NCI-H774 (cell line): ENCODE measurements at places on chromosomes 12 and 14.
A peak's percentile ranks its signal among the peaks of the same experiment; 100 is the strongest.

DNA sequence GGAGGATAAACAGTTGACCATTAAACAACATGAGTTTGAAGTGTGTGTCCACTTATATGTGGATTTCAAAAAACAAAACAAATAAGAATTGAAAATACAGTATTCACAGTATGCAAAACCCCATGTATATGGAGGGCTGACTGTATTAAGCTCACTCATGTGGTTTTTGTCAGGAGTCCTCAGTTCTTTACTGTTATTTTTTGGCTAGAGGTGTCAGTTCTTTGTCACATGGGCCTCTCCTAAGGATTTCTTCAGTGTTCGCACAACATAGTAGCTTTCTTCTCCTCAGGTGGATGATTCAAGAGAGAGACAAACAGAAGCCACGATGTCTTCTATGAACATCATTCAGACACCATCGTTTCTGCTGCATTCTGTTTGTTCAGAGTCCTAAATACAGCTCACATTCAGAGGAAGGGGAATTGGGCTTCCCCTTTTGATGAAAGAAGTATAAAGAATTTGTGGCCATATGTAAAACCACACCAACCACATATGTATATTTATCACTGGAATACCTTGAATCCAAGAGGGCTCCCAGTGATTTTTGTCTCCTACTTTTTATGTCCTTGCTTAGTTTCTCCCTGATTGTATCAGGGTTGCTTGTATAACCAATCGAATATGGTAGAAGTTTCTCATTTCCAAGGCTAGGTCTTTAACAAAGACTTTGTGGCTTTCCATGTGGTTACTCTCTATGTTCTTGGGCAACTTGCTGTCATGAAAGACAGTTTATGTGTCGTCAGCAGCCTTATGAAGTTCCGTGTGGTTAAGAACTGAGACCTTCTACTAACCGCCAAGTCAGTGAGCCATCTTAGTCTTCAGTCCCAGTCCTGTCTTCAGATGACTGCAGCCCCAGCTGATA is 18.9 kb downstream of the MNAT1 start:
- DNase-seq, result no peak

DNA sequence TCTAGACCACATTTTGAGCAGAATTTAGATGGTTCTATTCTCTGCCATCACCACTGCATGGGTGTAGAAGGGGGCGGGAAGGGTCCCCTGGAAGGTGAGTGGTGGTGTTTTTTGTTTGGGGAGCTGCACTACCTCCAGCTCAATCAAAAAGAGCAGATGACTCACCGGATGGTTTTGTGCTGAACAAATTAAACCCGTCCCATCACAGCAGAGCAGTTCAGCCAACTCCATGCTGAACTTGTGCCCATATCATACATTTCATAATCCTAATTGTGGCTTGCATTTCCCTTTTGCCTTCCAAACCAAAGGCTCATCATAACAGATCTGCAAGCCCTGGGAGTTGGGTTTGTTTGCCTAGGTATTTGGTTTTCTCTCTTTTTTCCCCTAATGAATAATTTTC is 53.0 kb upstream of the RPH3A start:
- no peak for DNase-seq

- no peak for DNase-seq
Observed at GRCh38 chr12:129401572-129401971, 502.3 kb downstream of the TMEM132D start.

DNA sequence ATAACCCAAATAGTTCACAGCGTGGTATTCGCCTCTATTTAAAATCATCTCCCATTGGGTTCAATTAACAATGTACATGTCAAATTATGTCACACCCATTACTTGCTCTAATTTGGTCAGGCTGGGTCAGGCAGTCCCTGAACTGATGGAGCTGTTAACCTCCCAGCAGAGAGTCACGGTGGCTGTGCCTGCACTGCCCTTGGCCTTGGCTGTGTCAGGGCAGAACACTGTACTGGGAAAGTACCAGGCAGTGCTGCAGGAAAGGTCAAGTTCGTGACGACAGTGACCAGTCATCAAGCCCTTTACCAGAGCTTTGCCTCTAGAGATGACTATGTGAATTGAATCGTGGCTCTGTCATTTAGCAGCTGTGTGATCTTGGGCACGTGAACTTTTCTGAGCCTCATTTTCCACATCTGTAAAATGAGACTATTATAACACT is 100.0 kb downstream of the ARF6 start:
- no peak for DNase-seq

DNA sequence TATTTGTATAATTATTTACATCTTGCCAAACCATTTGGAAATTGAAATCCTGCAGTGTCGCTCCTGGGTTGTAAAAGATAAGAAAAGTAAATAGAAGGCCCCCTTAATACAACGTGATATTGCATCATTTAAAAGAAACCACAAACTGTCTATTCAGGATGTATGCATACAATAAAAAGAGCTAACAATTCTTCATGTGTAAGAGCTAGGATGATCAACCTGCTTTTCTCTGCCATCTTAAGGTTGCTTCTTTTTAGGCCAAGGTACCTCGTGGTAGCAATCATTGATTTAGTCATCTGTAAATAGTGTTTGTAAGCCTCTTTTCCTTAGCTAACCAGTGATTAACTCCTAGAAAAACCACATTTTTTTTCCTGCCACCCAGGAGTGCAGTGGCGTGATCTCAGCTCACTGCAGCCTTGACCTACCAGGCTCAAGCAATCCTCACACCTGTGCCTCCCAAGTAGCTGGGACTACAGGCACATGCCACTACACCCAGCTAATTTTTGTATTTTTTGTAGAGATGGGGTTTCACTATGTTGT is 3.3 kb upstream of the USP44 start:
- DNase-seq, result no peak

DNA sequence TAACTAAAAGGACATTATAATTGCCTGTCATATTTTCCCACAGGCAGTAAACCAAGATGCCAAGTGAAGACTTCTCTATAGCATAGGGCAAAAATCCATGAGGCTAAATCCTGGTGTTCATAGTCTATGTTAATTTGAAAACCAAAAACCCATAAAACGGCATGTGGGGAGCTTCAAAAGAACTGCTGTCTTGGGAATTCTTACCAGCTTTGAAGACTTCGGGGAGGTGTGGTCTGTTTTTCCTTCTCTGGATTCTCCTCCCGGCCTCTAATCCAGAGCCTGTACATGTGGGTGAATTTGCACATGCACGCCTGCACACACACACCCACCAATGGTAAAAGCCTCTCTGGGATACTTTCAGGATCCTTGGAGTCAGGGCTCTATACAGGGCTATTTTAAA is 61.9 kb upstream of the IFNG-AS1 start:
- DNase-seq, result no peak

DNA sequence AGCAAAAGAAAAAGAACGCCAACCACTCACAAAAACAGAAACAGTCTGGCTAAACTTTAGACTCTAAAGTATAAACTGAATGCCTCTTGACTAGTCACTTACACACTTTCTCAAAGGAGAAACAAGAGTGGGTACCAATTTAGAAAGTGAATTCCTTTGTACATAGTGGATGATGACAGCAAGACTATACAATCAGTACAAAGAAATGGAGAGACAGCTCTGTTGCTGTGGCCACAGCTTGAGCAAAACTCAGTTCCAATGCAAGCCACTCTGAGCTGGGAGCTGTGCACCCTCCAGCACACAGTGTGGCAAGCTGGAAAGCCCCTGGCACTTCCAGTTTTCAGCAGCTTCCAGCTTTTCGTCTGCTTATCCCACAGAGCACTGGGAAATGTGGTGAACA is 21.7 kb downstream of the NT5DC3 start:
- no peak for DNase-seq

- DNase-seq, result no peak
Observed at GRCh38 chr14:104681689-104682074, 7.7 kb upstream of the INF2 start.

DNA sequence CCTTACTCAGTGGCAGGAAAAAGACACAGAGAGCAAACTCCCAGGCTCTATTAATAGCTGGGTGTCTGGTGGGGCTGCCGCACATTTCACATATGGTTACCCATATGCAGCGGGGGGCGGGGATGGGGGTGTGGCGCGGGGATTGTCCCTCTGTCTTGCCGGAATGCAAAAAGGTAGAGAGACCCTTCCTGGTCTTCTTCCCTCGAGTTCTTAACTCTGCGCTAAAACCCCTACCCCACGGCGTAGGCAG is 1.7 kb downstream of the PRMT8 start:
- no peak for DNase-seq

DNA sequence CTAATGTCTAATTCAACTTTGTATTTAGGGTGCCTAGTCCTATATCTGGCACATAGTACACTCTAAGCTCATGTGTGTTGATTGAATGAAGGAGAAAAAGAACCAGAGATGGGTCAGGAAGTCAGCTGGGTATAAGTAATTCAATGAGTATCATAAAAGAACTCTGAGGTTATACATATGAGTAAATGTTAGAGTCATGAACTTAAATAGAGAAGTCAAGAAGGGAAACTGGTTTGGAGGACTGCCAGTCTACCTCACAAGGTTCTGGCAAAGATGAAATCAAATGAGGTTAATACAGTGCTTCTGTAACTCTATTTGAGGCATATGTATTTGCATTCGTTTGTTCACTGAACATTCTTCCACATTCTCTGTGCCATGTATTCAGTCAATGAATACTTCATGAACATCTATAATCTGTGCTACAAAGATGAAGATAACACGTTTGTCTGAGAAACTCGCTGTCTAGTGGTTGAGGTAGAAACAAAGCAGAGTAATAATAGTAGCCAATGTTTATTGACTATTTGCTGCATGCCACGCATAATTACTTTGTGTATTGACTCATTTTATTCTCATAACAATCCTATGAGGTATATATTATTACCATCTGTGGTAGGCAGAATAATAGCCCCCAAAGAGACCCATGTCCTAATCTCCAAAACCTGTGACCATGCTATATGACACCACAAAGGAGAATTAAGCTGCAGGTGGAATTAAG is 88.9 kb downstream of the PTGER2 start:
- DNase-seq, result no peak

- DNase-seq, result no peak
Observed at GRCh38 chr12:30416631-30417030, 279.0 kb downstream of the IPO8 start.

DNA sequence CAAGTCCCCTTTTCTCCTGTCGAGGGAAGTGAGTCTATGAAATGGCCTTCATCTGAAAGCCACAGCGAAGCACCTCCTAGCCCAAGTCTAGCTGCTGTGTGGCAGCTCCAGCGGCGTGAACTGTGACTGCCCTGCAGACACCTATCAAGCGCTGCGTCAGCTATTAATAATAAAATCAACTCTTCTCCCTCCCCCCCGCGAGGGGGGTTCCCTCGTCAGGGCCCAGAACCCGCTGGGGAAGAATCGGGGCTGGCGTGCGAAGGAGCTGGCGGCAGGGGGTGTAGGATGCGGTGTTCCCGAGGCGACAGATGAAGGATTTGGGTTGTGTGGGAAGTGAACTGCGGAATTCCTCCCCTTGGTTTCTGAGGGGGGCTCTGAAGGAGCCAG is 662 bp upstream of the ATP2A2 start:
- peak; percentile 43 for DNase-seq
